Activated T-cell treated with anti-CD3 and anti-CD28 coated beads for 4 hours (primary cell): ENCODE measurements at places on chromosomes 4 and X.

DNA sequence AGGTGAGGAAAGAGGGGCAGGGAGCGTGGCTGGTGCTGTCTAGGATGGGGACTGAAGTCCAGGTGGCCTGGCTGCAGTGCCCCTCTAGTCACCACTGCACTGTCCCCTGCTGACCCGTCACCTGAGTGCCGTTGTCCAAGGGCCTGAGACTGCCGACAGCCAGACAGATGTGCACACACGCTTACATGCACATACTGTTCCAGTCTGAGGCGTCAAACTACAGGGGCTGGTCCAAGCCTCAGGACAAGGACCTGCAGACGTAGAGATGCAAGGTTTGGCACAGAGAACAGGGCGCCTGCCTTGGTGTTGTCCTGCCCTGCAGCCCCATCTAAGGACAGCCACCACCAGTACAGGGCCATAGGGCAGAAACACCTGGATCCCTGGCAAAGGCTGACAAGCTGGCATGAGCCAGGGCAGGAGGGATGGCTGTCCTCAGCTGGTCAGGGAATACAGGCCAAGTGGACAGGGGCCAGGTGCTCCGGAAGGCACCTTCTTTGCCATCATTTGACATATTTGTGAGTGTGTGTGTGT is 1.7 kb downstream of the SLC2A9 start:
- no peak for DNase-seq

GRCh38 chrX:81301877-81302276 is 100.0 kb downstream of the SH3BGRL start:
- DNase-seq = no peak

GRCh38 chr4:85610450-85610849 is 135.5 kb downstream of the ARHGAP24 start:
- DNase-seq = no peak

DNA sequence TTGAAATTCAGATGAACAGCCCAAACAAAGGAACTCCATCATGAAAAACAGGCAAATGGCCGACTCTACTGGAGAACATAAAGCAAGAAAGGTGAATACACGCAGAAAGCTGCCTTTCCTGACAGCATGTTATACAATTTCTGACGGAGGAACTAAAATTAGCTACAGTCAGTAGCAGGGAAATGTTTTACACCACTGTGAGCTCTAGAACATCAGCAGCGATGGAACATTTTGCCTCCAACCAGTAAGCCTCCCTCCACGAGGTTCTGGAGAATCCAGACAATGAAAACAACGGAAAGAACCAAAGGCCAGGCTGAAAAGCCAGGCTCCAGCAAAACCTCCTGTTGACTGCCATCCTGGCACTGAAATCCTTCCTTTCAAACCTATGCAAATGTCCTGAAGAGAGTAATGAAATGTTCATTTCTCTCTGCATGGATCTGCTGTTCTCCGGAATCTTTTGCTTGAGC is 78.9 kb downstream of the IRF2 start:
- no peak for DNase-seq

- DNase-seq = no peak
Observed at GRCh38 chr4:189092581-189092980, 848.1 kb upstream of the FRG1 start.

- no peak for DNase-seq
Observed at GRCh38 chr4:95533254-95533653, 15.5 kb downstream of the UNC5C start.

DNA sequence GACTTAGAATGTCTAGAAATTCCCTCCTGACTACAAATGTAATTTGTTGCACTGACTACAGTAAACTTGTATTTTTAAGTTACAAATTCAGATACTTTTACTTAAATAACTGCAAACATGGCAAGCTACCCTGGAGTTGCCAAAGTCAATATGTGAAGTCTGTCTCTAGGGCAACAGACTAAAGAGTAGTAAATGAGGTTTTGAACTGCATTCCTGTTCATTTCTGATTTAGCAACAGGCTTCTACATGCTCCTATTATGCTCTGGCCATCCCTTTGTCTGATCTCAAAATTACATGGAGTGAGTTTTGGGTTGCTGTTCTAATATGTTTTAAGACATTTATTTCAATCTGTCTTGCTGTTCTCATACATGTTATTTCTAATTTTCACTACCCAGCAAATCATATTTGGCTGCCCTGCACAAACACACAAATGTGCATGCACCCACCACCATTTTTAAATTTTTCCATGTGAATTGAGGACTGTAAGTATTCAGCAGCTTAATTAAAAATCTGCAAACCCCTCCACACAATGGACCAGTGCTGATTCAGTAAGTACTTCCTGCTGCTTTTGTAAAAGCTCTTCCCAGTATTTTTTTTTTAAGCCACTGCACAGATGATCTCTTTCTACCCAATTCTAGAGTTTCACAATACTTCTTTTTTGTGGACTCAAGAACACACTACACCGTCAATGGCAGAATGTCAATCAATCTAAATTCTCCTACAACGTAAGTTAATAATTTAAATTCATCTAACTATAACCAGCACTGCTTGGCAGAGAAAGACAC is 26.7 kb downstream of the SH3RF1 start:
- no peak for DNase-seq

DNA sequence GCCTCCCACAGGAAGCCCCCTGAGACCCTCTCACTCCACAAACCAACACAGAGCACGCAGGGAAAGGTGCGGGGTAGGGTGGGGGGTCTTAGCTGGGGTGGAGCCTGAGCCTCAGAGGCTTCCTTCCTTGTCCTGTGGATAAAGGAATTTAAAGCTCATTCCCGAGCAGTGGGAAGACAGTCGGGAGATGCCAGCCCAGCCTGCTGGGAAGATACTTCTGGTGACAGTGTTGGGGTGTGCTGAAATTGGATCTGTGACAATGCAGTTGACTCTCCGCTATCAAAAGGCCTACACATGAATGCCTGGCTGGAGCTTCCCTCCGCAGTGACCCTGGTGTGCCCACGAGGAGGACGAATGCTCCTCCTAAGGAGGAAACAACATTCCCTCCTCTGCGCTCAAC is 45.5 kb downstream of the JAKMIP1 start:
- no peak for DNase-seq

DNA sequence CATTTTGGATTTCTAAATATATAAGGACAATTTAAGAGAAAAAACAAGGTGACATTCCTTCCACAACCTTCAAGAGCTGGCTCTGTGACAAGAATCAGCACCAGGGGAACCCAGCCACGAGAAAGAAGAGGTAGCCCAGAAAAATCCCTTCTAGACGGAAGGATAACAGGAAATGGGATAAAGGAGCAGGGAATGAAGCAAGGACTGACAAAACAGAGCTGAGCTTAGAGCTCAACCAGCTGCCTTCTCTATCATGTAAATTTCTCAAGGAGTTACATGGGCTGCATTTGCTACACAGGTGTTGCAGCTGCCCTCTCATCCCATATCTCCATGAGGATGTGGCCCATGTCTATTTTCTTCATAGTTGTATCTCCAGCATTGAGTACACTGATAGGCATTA is 154.2 kb upstream of the PRDX4 start:
- DNase-seq = no peak

- DNase-seq = no peak
Observed at GRCh38 chr4:6520051-6520636, 47.7 kb upstream of the PPP2R2C start.

- DNase-seq = no peak
Observed at GRCh38 chr4:171622729-171623128, 190.5 kb upstream of the GALNTL6 start.

DNA sequence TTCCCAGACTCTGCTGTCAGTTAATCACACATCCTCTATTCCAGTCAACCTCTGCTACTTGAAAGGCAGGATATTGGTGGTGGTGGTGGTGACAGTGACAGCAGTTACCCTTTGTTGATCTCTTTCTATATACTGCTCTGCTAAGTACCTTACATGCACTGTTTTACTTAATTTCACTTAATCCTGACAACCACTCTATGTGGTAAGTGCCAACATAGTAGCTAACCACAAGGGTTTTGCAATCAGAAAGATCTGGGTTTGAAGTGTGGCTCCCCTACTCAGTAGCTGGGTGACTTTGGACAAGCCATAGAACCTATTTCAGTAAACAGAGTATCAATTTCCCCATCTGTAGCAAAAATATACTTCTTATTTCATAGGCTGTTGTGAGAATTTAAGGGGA is 24.2 kb upstream of the F9 start:
- DNase-seq = no peak

DNA sequence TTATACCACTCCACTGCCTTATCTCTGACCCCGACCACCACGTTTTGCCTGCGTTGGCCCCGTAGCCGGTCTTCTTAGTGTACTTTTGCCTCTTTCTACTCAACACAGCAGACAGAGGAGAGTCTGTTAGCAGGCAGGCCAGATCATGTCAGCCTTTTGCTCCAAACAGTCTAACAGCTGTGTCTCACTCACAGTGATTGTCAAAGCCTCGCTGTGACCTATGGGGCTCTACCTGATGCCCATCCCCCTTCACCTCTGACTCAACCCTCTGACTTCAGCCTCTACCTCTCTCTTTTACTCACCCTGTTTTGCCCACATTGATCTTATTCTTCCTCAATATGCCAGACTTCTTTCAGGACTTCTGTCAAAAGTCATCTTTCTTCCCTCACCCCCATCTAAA is 127.1 kb downstream of the TRIML1 start:
- no peak for DNase-seq

DNA sequence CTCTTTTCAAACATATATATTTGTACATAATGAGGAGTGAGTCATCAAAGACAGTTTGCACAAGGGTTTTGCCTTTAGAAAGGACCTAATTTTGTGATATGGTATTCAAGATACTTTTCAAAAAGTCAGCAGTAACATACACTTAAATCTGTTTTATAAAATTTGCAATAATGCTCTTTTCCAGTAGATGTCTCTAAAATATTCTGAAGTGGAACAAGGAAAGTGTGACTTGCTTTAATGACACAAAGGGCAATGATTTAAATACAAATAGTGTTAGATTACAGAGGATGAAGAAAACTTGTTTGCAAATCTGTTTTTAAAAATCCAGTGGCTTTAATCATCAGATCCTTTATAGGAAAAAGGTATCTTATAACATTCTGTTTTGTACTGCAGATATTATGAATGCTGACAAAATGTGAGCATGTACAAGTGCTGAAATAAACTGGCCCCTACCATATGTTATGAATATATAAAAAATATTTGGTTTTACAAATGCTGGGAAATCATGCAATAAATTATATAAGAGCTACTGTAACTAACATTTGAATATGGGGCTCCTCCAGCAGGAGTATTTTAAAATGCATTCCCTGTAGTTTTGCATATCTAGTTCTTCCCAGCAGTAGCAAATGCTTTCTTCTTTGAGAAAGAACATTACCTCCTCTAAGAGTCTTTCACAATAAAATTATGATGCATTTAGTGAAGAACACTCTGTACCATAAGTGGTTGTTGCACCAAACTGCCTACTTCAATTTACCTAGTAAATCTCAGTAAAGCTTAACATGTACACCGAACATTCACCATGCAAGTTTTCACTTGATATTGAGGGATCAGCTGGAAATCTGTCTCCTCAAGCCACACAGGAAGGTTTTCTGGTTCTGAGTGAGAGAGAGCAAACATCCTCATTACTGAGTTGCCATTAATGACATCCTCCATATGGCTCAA is 20.2 kb downstream of the MMRN1 start:
- no peak for DNase-seq

GRCh38 chr4:36614011-36614410 is 332.6 kb downstream of the DTHD1 start:
- DNase-seq = no peak

- no peak for DNase-seq
Observed at GRCh38 chr4:4990857-4991540, 28.3 kb downstream of the CYTL1 start.

GRCh38 chrX:40127052-40127451 is 29.3 kb upstream of the BCOR start:
- no peak for DNase-seq

GRCh38 chr4:113051361-113051760 is 1.9 kb downstream of the ANK2 start:
- DNase-seq = no peak

DNA sequence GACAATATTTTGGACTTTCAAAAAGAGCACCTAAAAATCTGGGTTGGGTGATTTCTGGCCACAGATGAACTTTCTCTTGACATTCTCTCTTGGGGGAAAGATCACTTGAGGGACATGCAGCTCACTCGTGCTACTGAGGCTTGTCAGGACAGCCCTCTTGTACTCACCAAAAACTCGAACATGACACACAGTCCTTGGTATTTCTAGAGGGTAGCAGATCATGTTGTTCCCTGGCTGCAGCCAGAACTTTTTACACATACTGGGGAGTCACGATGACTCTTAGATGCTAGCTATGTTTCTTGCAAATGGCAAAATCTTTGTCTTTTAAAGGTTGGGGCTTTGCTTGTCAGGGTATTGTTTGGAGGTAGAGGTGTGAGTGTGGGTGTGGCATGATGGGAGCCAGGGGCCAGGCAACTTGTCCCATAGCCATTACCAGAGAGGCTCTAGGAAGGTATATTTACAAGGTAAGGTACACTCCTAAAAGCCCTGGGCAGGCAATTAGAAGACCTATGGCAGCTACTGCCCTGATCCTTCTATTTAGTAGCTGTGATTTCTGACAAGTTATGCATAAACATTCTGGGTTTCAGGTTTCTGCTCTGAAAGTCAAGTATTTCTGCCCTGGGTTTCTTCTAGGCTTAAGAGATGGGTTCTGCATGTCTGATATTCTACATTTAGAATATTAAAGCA is 241.7 kb upstream of the TLL1 start:
- DNase-seq = no peak

DNA sequence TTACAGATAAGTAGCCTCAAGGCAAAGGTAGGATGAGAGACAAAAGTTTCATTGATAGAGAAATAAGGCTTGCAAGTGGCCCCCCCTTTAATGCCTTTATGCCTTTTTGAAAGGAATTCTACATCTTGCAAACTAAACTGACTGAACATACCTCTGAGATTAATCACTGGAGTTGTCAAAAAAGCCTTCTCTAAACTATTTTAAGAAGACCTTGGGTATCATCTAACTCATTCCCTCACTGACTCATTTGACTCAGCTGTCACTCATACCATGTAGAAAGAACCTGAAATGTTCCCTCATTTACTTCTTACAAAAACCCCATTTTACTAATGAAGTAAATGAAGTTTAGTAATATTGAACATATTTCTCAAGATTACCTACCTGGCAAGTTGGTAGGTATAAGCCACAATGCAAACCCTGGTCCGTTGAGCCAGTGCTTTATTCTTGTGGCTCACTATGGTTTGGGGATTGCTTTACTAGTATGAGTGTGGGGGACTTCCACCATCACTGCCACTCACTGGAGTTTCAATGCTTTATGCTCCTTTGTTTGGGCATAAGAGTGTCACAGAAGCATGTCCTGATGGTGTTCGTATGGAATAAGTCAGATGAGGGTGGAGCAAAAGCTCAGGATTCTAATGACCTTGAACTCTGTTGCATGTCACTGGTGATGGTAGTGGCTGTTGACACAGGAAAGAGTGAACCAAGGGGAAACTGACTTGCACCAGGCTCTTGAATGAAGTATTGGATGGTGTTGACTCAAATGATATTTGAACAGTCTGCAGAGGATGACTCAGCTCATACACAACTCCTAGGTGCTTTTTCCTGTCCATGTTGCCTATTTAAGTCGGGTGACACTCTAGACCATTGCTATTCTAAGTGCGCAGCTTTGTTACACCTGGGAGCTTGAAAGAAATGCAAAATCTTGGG is 305.5 kb upstream of the EMCN start:
- no peak for DNase-seq
